Mesenchymal stem cell (in vitro differentiated cells and primary cell): ENCODE measurements at places on chromosomes 12 and 14.

- DNase-seq: no peak
These were observed 81.0 kb upstream of the CCDC196 start for GRCh38 chr14:66405158-66405557.

DNA sequence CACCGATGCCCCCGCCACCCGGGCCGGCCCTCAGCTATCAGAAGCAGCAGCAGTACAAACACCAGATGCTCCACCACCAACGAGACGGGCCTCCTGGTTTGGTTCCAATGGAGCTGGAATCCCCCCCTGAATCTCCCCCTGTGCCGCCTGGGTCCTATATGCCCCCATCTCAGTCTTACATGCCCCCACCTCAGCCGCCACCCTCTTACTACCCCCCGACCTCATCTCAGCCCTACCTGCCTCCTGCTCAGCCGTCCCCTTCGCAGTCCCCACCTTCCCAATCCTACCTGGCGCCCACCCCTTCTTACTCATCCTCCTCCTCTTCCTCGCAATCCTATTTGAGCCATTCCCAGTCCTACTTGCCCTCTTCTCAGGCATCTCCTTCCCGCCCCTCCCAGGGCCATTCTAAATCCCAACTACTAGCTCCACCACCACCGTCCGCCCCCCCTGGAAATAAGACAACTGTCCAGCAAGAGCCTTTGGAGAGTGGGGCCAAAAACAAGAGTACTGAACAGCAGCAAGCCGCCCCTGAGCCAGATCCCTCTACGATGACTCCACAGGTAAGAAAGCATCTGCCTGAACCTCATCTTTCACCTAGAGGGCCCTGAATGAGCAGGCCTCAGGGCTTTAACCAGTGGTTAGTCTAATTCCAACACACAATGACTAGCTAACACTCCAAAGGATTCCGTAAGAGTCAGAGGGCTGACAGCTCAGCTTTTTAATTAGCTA is 851 bp downstream of the YLPM1 start:
- DNase-seq: peak; percentile 42

DNA sequence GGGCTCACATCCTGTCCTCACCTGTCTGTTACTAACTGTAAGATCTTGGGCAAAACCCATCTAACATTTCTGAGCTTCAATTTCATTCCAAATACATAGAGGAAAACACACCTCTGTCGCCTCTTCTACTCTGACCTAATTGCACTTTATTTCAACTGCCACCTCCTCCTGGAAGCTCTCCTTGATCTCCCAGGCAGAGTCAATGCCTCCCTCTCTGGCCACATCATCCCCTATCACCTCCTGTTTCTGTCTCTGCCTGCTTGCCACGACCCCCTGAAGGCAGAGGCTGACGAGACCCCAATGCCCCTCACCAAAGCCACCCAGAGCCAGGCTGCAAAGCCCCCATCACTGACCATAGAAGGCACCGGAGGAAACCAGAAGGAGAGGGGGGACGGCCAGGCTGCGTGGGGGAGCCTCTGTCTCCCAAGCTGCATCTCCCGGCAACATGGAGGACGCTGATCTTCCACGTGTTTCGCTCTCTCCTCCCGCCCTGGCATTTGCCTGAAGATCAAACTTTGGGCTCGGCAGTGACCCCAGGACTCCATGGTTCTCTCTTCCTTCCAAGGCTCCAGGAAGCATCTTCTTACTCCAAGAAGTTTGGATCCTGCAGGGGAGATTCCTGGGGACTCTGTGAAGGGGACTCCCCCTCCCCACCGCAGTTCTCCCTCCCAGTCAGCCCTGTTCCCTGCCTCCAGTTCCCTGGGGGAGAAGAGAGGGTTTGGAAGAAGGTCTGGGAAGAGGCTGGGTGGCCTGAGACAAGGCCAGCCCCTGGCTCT is 50.1 kb upstream of the BCL11B start:
- DNase-seq: no peak

DNA sequence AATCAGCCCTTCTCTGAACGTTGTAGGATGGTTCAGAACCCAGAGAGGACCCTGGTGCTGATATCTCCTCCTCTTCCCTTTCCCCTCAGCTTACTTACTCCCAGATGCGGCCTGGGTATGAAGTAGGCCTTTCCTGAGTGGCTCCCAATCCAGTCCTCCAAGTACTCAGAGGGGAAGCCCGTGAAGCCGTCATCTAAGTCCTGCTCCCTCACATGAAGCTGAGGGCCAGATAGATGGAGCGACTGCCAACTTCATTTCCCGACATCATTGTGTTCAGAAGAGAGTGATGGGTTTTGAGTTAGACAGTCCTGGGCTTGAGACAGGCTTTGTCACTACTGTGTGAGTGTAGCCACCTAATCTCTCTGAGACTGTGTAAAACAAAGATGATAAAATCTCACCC is 2.7 kb downstream of the APOLD1 start:
- DNase-seq: no peak

GRCh38 chr14:99654235-99654985 is 9.5 kb downstream of the HHIPL1 start:
- peak; percentile 61 for DNase-seq

- DNase-seq: no peak
These were observed 120.9 kb upstream of the LMO3 start for GRCh38 chr12:16726879-16727278.

- peak; percentile 3 for DNase-seq
These were observed 143.7 kb downstream of the ASCL4 start for GRCh38 chr12:107917912-107918800.

GRCh38 chr14:69808919-69809808 is 12.1 kb upstream of the SLC10A1 start:
- DNase-seq: no peak

DNA sequence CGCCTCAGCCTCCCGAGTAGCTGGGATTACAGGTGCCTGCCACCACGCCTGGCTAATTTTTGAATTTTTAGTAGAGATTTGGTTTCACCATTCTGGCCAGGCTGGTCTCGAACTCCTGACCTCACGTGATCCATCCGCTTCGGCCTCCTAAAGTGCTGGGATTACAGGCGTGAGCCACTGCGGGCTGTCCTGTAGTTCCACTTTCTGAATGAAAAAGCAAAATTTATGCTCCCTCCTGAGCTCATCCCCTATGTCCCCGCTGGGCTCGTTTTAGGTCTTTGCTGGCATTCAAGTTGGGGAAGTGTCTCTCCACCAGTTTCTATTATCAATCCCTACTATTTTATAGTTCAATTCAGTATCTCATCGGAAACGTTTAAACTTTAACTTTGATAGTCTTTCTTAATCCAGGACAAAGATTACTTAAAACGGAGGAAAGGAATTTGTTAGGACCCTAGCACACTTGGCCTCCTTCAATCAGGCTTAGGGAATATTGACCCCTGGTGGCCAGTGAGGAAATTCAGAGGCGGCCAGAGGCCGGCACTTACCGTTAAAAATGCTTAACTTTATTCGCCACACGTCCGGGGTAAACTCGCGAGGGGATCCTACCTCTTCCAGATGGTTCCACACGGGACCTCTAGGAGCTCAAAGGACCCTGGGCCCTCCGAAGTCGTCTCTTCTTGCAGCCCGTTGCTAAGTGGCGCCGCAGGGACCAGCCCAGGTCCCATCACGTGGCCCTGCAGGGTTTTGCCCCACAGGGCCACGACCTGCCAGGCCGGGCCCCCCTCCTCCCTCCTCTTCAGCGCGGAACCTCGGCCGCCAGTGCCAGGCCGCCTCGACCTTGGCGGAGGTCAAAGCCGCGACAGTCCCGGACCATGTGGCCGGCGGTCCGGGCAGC is 11.4 kb upstream of the DNAL1 start:
- peak; percentile 72 for DNase-seq

- DNase-seq: no peak
These were observed 4.5 kb upstream of the GPR162 start for GRCh38 chr12:6817098-6817497.

- DNase-seq: peak; percentile 59
These were observed 49.8 kb downstream of the PTGER2 start for GRCh38 chr14:52363961-52364360.

DNA sequence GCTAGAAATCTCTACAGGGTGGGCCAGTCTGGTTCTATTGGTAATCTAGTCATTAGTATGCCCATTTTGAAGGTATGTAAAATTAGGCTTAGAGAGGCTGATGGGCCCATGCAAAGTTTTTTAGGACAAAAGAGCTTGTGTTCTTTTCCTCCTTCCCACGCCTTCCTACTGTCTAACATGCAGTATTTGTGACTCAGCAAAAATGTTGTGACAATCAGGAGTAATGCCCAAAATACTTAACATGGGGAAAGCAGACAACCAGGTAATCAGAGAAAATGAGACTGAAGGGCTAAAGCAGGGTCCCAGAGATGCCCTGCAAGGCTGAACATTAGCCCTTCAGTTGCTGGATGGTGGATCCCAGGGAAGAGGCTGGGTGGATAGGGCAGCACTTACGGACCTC is 437.9 kb downstream of the BCL11B start:
- no peak for DNase-seq

GRCh38 chr12:96985515-96986362 is 78.7 kb downstream of the NEDD1 start:
- DNase-seq: no peak

DNA sequence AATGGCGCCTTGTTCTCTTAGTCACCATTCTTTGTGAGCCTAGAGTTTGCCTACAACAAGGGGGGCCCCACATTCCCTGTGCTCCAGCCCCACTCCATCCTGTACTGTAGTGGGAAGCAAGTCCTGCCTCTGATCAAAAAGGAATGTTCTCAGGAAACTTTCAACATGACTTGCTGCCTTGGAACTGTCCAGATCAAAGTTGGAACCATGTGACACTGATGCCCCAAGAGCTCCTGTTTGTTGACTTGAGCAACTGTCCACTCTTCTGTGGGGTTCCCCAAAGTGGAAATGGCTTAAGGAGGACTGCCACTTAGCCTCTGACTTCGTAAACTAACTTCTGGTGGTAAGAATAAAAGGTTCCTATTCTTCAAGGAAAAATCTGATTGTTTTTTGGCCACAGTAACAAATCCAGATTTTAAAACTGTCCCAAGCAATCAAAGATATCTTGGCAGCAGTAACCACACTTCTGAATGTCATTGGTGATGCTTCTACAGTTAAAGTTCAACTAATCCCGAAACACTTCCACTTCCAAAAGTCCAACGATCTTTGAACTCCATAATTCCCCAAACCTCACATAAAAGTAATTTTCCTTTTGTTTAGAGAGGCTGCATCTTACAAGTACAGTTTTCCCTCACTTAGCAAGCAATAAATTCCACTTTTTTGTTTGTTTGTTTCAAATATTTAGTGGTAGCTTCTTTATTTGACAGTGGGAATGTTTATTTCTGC is 67.2 kb downstream of the PAH start:
- no peak for DNase-seq

DNA sequence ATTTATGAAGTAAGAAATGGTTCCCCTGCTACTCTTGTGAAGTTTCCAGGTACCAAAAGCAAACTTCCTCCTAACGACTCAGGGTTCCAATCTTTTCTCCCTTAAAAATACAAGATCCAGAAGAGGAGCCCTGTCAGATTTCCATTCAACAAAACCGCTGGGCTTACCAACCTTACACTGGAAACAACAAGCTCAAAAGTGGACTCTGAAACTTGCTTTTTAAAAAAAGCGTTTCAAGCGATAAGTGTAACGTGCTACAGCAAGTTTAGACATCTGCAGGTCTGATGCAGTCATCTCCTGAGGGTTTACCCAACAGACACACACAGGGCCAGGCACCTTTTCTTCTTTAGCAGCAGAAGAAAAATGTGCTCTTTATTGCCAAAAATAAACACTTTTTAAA is 6.9 kb upstream of the CREBL2 start:
- no peak for DNase-seq

DNA sequence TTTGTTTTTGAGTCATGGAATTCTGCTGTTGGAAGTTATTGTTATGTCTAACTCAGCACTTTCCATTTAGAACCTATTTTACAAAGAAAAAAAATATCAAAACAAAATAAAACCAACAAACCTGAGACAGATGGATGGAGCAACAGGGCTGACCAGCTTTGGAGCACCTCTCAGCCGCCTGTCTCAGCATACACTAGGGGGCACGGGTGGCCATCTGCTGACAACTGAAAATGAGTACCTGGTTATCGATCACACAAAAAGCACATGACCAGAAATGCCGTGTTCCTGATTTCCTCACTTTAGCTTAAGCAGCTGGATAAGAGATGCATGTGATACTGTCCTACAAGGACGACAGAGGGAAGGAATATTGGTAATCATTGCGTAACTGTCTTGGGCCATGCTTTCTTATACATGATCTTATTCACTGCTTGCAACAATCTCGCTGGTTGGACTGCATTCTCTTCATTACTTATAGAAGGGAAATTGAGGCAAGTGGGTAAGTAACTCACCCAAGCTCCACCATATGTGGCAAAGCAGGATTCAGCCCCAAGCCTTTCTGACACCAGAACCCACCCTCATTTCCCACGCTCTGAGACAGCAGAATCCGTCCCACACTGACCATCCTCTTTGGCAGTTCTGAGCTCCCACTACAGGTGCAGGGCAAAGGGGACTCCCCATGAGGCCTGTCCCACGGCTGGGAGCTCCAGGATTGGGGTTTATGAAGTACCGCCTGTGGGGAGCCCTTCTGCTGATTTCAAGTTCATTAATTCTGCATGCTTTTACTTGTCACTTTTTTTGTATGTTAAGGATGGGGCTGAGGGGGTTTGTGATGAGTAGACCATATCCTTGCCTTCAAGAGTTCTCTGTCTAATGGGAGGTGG is 43.5 kb downstream of the C14orf132 start:
- no peak for DNase-seq

- no peak for DNase-seq
These were observed 261.8 kb downstream of the ATP23 start for GRCh38 chr12:58202933-58203718.

DNA sequence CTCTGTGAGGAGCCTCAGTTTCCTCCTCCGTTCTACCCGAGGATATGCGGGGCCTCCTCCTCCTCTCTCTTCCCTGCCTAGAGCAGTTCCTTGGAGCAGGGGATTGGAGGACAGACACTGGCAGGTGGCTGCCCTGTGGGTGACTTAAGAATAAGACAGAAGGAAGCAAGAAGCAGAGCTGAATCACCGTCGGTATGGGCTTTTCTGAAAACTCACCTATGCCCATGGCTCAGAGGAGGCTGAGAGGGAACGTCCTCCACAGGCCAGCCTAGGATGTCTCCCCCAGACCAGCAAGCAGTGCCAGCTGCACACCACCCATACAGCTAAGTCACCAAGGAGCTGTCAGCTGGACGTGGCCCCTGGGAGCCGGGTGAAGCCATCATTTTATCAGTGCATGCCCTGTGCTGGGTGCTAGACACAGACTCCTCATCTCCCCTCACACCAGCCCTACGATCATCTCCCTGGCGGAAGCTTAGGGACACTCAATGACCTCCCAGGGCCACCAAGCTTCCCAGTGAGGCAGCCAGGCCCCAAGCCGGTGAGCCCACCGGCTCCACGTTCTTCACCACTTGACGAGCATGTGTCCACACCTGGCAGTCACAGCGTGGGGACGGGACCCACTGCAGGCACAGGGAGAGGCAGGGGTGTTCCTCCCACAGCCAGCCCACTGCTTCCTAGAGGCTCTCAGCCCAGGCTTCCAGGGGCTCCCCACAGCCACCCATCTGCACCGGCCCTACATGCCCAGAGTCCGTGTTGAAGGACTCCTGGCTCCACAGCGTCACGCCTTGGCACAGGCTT is 21.4 kb downstream of the ITPK1 start:
- DNase-seq: no peak

DNA sequence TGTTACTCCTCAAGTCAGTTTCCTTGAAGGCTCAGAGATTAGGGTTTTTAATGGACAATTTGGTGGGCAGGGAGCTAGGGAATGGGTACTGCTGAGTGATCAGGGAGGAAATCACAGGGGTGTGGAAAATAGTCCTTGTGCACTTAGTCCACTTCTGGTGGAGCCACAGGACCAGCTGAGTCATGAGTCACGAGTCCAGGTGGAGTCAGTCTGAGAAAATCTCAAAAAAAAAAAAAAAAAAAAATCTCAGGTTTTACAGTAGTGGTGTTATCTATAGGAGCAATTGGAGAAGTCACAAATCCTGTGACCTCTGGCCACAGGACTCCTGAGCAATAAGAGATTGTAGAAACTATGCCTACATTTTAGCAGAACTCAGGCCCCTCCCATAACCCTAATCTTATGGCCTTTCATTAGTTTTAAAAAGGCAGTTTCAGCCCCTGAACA is 28.2 kb upstream of the AMN1 start:
- DNase-seq: peak; percentile 70
